ENCODE measurements at places on chromosomes 1 and 21.

DNA sequence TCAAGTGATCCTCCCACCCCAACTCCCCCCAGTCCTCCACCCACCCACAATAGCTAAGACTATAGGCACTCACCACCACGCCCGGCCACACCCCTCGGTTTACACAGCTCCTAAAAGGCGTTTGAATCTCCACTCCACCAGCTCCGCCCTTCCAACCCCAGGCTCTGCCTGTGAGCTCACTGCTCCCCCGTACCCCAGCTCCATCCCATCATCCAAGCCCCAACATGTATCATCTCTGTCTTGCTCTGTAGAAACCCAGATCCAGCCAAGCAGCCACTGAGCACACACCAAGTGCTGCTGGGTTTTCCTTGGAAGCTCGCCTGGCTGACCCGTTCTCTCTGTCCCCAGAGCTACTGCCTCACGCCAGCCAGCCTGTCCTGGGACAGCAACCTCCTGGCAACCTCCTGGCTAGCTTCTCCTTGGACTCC, 12.0 kb upstream of the S100A2 start:
- DNase-seq: no peak

- no peak for DNase-seq
These were observed 93.6 kb downstream of the LEPR start for GRCh38 chr1:65514041-65514440.

DNA sequence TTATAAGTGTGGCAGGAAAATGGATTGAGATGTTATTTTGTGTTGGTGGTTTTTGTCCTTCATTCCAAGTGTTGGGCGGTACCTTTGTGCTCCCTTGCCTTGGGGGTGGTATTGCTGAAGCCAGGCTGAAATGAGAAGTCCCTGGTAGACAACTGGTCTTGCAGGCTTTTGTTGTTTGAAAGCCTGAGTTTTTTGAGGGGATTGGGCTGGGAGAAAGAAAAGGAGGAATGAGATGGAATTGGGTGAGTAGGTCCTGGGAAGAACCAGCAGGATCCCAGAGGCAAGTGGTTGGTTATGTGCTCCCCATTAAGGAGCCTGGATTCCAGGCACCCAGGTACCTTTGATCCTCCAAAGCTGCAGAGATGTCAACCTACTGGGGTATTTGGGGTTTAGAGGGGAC, 93.7 kb upstream of the SLC2A1 start:
- DNase-seq: no peak

DNA sequence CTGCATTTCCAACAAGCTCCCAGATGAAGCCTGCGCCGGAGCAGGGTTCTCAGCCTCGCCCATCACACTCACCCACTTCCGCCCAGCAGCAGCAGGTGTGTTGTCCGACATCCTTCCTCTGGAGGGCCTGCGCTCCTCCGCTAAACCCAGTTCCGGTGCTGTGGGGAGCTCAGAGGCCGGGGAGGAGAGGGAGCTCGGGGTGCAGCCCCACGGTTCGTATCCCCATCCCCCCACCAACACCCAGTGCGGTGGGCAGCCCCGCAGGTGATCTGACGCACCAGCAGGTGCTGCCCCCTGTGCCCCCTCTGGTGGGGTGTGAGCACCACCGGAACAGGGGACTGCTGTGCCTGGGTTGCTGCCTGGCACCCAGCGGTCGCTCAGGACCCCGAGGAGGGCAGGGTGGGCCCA, 3.4 kb upstream of the PEX10 start:
- no peak for DNase-seq

- no peak for DNase-seq
These were observed 210.1 kb upstream of the PTGFR start for GRCh38 chr1:78280626-78281025.

DNA sequence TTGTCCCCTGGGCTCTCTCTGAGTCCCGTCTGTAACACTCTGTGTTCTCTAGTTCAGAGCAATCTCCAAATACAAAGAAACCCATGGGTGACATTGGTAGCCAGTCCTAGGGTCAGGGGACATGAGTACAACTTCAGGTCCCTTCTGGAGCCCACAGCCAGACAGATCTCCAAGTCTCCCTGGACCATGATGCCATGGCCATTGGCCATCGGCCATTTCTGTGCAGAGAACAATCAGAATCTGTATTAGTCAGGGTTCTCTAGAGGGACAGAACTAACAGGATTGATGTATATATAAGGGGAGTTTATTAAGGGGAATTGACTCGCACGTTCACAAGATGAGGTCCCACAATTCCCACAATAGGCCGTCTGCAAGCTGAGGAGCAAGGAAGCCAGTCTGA, 106.9 kb downstream of the AJAP1 start:
- no peak for DNase-seq

DNA sequence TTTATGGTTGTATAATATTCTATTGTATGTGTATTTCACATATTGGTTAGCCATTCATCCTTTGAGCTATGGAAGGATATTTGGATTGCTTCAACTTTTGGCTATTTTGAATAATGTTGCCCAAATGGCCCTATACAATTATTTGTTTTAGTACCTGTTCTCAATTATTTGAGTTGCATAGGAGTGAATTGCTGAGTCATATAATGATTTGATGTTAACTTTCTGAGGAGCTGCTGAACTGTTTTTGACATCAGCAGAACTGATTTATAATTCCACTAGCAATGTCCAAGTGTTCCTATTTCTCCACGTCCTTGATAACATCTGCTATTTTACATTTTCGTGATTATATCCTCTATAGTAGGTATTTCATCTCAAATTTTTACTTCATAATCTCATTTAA, 839.9 kb downstream of the KCNT2 start:
- DNase-seq: no peak

- no peak for DNase-seq
These were observed 39.4 kb downstream of the HSF2BP start for GRCh38 chr21:43619856-43620255.

GRCh38 chr1:213286235-213286634, 235.2 kb downstream of the RPS6KC1 start:
- DNase-seq: no peak

GRCh38 chr1:9591669-9592509, 3.2 kb downstream of the TMEM201 start:
- no peak for DNase-seq

DNA sequence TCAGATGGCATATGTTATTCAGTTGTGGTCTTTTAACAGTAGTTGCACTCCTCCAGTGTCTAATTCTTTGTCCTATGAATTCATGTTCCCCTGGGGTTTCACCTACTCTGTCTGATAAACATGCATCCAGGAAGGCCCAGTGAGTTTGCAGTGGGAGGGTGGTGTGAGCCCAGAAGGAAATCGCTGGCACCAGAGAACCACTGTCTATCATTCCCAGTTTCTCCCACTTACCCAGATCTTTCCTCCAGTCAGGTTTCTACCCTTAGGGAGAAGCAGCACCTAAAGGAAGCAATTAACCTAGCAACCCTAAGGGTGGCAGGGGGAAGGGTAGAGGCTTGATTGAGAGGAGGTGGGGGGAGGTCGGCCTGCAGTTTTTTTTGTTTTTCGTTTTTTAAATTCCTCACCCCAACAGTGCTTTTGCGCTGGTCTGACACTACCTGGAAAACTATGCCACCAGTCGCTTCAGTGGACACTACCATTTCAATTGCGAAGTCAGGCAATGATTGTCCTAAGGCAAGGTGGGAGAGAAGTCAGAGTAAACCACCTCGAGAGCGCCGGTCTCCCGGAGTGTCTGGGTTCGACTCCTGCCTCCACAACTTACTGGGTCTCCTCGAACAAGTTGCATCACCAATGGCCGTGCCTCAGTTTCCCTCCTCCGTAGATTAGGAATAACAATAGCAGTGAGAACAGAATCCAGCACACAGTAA, 766 bp upstream of the SLC44A3 start:
- DNase-seq: no peak

GRCh38 chr1:66333466-66334199, 200.3 kb upstream of the SGIP1 start:
- no peak for DNase-seq

GRCh38 chr1:218991089-218991488, 182.6 kb upstream of the LYPLAL1 start:
- no peak for DNase-seq

DNA sequence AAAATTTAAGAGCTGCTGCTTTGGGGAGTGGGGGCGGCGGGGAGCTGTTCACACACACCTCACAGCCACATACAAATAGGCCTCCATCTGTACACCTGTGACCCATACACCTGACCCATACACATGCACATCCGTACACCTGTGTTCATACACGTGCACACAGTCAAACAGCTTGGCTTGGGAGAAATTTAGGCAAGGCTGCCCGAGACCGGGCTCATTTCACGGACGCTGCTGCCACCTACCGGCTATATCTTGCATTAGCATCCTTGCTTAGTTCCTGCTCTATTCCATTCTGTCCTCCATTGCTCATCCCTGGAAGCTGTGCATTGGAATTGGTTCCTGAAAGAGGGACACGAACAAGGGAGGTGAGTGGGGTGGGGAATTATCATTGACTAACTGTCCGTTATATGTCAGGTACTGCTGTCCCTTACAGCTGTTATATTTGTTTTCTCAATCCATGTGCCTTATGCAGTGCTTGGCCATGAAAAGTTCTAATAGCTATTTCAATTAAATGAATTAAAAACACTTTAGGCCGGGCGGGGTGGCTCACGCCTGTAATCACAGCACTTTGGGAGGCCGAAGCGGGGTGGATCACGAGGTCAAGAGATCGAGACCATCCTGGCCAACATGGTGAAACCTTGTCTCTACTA, 37.1 kb upstream of the EPB41 start:
- DNase-seq: peak; percentile 64

GRCh38 chr1:211753649-211754251, 76.8 kb downstream of the LPGAT1 start:
- DNase-seq: no peak

DNA sequence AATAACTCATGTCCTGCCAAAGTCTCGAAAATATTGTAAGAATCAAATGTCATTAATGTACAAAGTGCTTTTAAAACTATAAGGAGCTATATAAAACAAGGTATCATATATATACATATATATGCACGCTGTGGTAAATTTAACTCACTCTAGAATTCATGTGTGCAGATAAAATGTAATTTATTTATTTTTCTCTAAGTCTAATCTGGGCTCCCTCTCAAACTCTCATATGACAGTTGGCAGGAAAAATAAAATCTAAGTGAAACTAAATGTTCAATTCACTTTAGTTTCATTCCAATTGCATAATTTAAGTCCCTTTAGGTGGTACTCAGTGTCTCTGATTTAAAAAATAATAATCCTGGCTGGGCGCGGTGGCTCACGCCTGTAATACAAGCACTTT, 372.0 kb upstream of the DAB1 start:
- no peak for DNase-seq

- peak; percentile 34 for DNase-seq
These were observed 43.3 kb upstream of the LPAR3 start for GRCh38 chr1:84936116-84936810.

GRCh38 chr1:44672254-44672955, 1.9 kb downstream of the TMEM53 start:
- no peak for DNase-seq

- no peak for DNase-seq
These were observed 1.6 kb downstream of the PBX1 start for GRCh38 chr1:164560556-164560955.

- DNase-seq: no peak
These were observed 35.8 kb downstream of the HHAT start for GRCh38 chr1:210364479-210364878.

DNA sequence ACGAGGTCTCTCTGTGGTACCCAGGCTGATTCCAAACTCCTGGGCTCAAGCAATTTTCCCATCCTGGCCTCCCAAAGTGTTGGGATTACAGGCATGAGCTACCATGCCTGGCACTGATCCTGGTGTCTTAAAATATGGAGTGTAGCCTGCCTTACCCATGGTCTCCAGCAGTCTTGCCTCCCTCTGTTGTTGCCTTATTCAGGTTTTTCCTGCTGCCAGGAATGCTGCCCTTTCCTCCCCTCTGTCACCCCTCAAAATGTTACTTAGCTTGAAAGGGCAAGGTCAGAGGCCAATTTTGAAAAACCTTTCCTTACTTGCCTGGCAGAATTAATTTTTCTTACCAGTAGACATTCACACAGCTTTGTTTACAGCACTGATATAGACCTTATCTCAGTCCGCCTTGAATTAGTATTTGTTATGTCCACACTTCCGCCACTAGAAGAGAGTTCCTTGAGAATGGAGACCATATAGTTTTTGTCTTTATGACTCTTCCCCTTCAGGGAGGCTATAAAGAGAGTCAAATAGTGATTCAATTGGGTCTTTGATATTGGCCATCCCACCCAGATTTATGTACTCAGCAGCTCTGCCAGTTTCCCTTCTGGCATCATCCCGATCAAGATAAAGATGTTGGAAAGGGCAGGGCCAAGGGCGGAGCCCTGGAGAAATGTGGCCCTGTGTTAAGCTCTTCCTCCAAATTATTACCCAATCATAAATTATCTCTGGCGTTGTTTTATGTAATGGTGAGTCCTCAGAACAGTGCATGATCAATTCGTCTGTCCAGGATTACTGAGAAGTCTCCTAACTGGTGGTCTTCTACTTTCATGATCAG, 38.8 kb downstream of the C1orf21 start:
- no peak for DNase-seq

- DNase-seq: no peak
These were observed 66.8 kb downstream of the TBCE start for GRCh38 chr1:235434001-235434400.

DNA sequence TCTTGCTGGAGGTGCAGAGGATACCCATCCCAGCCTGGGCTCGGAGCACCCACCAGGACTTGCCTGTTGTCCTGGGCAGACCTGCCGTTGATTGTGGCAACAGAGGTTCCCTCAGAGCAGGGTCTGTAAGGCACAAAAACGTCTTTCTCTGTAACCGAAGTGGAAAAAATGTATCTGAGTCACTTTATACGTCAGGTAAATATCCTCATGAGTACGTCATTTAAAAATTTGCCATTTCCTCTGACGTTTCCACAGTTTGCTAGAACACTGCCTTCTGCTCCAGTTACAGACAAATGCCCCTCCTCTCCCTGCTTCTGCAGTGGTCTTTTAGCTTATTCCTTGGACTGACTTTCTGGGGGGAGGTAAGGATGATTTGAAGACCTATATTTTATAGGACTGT, 326.8 kb downstream of the HHAT start:
- no peak for DNase-seq

DNA sequence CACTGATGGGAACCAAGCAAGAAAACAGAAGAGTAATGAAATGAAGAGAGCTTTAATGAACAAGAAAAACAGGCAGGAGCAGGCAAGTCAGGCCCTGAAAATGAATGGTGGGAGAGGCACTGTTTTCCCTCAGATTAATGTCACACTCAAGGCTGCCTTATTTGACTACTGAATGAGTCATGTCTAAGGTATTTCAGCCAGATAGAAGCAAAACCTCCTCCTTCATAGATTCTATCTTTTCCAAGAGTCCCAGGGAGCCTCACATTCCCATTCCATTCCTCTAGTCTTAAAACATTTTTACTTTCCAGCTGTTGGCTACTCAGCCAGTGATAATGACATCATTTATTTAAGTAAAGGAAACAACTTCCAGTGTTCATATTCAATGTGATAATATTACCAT, 228.4 kb upstream of the NRIP1 start:
- DNase-seq: no peak

GRCh38 chr1:71930511-71930910, 351.8 kb downstream of the NEGR1 start:
- no peak for DNase-seq

GRCh38 chr1:75725266-75725665, 757 bp downstream of the ACADM start:
- DNase-seq: peak; percentile 11
